ENCODE measurements at places on chromosomes 11 and 22.

GRCh38 chr11:102187416-102188151, 77.3 kb downstream of the YAP1 start:
- no peak for DNase-seq
- H3K4me1 ChIP-seq: no peaks in the 10 kb centered on the region
- peaks cover 69% of the 10 kb centered on the region for H3K36me3 ChIP-seq
- H3K4me3 ChIP-seq: no peak overlapping the region
- no peaks in the 10 kb centered on the region for H3K27me3 ChIP-seq

GRCh38 chr22:47740109-47740805, 977.8 kb downstream of the TBC1D22A start:
- DNase-seq: no peak
- peaks cover 5% of the 10 kb centered on the region for H3K4me1 ChIP-seq
- H3K4me3 ChIP-seq: no peak overlapping the region

DNA sequence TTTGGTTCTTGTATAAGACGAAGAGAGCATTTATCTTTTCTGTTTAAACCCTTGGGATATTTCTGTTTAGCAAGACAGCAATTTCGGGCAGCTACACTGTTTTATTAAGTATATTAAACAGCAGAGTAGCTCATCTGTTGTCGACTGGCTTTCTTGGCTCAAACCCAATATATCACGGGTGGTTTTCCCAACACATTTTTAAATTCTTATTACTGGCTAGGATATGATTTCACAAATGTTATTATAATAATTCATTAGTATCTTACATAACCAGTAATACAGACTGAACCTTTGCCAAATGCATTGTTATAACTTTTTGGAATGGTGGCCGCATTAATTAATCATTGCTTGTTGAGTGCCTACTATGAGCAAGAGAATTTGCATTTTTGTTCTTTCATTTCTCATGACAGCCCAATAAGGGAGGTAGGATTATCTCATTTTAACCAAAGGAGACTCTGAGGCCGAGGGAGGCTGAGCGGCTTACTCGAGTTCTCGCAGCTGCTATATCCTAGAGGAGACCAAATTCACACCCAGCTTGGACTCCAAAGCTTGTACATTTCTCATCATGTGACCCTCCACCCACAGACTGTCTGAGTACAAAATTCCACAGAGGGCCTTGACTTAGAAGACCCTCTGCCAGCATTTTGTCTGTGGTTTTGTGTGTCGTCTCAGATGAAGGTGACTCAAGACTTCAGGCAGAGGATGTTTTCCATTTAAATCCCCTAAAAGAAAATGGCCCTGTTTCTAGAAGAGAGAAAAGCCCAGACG, 304.9 kb downstream of the NTM start:
- H3K27me3 ChIP-seq: no peaks in the 10 kb centered on the region
- no peak overlapping the region for H3K4me3 ChIP-seq
- no peaks in the 10 kb centered on the region for H3K36me3 ChIP-seq
- H3K4me1 ChIP-seq: no peaks in the 10 kb centered on the region
- H3K27ac ChIP-seq: no peak overlapping the region

DNA sequence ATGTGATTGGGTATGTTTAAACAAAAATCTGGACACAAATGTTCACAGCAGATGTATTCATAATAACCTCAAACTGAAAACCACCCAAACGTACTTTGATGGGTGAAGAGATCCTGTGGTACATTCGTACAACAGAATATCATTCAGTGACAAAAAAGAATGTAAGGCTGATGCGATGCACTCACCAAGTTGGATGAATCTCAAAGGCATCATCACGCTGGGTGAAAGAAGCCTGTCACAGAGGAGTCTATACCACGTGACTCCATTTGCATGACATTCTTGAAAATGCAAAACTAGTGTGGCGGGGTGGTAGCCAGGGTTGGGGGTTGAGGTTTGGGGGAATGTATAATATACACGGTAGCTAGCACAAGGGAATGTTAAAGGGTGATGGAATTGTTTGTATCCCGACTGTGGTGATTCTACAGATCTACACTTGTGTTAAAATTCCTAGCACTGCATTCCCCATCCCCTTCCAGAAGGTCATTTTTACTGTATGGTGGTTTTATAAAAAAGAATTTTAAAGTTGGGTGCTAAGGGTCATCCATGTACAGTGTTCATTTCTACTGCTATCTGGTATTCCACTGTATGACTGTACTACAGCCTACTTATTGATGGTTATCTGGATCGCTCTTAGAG, 35.0 kb upstream of the SLC25A1 start:
- no peaks in the 10 kb centered on the region for H3K4me1 ChIP-seq
- no peaks in the 10 kb centered on the region for H3K27me3 ChIP-seq
- peaks cover 6% of the 10 kb centered on the region for H3K36me3 ChIP-seq
- no peak for DNase-seq
- no peak overlapping the region for H3K27ac ChIP-seq

DNA sequence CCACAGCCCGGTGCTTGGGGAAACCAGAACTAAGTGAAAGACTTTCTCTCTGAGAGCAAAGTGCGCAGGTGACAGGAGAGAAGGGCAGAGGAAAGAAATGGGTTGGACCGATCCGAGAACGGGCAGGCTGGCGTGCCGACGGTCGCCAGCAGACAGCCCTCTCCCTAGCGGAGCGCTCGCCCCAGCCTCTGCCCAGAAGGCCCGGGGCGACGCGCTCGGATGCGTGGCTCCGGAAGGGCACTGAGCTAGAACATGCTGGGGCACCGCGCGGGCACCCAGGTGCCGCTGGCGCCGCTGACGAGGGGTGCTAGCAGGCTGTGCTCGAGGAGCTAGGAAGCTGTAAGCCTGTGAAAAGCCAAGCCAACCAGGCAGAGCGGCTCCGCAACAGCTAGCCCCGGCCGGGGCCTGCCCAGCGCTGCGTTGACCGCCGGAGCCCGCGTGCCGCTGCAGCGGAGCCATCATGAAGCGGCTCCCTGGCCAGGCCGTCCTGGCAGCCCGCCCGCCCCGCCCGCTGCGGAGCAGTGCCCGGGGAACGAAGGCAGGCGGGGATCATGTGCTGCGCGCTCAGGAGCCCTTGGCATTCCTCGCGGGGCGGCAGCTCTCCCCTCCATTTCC, 22.1 kb upstream of the RRAS2 start:
- H3K4me1 ChIP-seq: no peaks in the 10 kb centered on the region
- H3K27me3 ChIP-seq: no peaks in the 10 kb centered on the region
- peak overlapping the region; percentile 22 for H3K27ac ChIP-seq

- no peak for DNase-seq
- peaks cover 3% of the 10 kb centered on the region for H3K4me1 ChIP-seq
- H3K36me3 ChIP-seq: no peaks in the 10 kb centered on the region
- no peak overlapping the region for H3K27ac ChIP-seq
Observed at GRCh38 chr11:83023410-83023809, 48.3 kb downstream of the RAB30 start.

DNA sequence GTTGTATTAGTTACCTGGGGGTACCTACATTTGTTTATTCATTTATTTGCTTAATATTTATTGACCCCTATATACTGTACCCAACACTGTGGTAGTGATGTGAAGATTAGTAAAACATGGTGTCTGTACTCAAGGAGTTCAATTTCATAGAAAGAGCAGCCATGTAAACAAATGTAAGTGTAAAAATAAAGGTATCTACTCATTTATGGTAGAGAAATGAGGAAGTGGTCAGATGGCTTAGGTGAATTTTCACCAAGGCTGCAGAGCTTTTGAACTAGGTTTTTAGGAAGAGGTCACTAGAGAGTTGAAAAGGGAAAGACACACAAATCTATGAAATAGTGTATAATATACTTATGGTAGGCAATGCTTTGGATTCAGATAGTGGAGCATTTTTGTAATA, 11.1 kb downstream of the CTR9 start:
- peaks cover 100% of the 10 kb centered on the region for H3K36me3 ChIP-seq
- H3K4me3 ChIP-seq: no peak overlapping the region
- no peaks in the 10 kb centered on the region for H3K4me1 ChIP-seq
- DNase-seq: no peak

- peaks cover 55% of the 10 kb centered on the region for H3K36me3 ChIP-seq
- no peak overlapping the region for H3K27ac ChIP-seq
- no peaks in the 10 kb centered on the region for H3K4me1 ChIP-seq
- DNase-seq: peak; percentile 70
Observed at GRCh38 chr11:494761-495536, 12.1 kb downstream of the RNH1 start.

DNA sequence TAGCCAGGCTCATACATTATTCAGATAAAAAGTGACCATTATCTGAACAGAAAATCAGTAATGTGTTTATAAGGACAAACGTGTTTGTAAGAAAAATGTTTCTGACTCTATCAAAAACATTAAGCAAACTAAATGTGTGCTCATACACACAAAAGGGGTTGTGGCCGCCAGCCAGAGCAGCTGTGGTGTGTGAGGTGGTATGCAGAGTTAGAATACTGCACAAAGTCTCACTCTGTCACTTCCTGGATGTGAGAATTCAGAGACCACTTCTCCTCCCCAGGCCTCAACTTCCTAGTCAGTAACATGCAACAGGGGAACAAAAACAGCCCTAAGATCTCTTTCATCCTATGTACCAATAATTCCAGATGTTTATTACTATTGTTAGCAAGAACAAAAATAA, 9.4 kb downstream of the OR5B21 start:
- H3K36me3 ChIP-seq: no peaks in the 10 kb centered on the region
- no peak overlapping the region for H3K4me3 ChIP-seq
- H3K4me1 ChIP-seq: peaks cover 6% of the 10 kb centered on the region
- H3K27ac ChIP-seq: no peak overlapping the region

DNA sequence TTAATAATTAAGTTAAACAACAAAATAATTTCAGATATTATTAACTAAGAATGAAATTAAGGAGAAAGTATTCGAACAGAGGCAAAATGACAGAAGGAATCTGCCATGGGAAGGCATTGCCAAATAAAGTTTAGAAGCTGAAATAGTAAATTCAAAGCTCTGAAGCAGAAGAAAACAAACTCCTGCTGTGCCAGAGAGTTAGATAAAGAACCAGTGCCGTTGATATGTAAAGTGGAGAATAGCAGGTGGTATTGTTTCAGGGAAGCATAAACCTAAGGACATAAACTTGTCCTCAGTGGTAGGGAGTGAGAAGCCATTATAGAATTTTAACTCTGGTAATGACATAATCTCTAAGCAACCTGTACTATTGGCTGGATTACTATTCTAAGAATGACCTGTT, 2.7 kb upstream of the HBG2 start:
- no peak for DNase-seq
- no peak overlapping the region for H3K4me3 ChIP-seq
- H3K27ac ChIP-seq: no peak overlapping the region
- no peaks in the 10 kb centered on the region for H3K27me3 ChIP-seq

Data from RWPE2 (cell line).